Cortex of kidney (tissue), 1 donor: ENCODE measurements at places on chromosomes 2 and 18.

DNA sequence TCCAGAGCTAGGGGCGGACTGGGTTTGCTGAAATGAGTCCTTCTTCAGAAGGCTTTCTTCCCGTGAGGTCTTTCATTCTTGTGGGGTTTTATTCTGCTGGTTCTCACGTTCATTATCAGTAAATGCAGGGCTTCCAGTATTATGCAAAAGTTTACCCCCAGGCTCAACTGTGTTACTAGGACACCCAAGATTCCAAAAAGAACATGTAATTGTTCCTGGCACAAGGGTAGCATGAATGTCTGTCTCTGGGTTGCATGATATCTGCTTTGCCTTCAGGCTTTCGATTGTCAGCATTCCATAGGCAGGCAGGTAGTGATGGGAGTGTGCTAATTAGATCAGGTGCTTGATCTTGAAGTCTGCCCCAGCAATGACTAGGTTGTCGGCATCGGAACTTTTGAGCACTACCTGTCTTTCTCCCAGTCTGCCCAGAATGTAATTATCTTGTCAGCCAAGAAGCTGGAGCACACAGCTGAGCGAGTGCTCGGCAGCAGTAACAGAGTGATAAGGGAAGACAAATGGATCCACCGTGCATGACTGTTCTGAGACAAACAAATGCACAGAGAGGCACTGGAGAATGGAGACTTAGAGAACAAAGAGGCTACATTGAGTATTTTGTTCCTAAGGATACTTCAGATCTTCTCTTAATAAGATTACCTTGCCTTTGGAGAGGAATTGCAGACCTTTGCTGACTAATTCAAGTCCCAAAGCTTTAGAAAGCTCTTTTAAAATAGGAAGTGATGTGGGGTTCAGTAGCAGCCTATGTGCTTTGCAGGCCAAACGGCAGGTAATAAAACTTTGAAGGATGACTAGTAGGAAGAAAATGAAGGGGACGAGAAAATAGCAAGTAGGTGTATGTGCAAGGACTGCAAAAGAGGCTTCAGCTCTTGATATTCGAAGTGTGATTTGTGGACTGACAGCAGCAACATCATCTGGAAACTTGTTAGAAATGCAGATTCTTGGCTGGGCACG lies 41.9 kb downstream of the ITGB6 start:
- DNase-seq: no peak

- no peak for DNase-seq
Measured at GRCh38 chr2:197131558-197131855, 179.1 kb downstream of the ANKRD44 start.

DNA sequence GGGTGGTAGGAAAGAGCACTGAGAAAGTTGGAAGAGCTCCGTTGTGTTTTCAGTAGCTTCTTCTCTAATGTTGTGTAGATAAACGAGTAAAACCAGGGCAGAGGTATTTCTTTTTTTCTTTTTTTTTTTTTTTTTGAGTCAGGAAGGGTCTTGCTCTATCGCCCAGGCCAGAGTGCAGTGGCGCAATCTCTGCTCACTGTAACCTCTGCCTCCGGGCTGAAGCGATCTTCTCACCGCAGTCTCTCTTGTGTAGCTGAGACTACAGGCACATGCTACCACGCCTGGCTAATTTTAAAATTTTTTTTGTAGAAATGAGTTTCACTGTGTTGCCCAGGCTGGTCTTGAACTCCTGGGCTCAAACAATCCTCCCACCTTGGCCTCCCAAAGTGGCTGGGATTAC lies 6.6 kb downstream of the GRHL1 start:
- DNase-seq: no peak

DNA sequence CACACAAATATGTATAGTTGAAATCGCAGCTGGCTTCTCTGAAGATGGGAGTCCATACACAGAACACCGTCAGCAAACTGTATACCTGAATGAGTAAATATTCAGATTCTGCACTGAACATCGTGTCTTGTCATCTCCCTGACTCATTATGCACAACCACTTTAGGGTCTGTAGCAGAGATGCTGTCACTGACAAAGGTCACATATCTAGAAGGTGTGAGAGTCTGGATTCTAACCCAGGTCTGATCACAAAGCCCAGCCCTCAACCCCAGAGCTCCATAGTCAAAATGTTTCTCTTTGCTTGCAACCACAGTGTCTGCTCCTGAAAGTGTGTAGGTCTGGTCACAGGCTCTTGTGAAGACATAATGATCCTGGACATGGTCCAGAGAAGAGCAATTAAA lies 78.3 kb upstream of the PAX8 start:
- no peak for DNase-seq

GRCh38 chr2:86790134-86790675 lies 508 bp downstream of the CD8A start:
- DNase-seq: no peak

DNA sequence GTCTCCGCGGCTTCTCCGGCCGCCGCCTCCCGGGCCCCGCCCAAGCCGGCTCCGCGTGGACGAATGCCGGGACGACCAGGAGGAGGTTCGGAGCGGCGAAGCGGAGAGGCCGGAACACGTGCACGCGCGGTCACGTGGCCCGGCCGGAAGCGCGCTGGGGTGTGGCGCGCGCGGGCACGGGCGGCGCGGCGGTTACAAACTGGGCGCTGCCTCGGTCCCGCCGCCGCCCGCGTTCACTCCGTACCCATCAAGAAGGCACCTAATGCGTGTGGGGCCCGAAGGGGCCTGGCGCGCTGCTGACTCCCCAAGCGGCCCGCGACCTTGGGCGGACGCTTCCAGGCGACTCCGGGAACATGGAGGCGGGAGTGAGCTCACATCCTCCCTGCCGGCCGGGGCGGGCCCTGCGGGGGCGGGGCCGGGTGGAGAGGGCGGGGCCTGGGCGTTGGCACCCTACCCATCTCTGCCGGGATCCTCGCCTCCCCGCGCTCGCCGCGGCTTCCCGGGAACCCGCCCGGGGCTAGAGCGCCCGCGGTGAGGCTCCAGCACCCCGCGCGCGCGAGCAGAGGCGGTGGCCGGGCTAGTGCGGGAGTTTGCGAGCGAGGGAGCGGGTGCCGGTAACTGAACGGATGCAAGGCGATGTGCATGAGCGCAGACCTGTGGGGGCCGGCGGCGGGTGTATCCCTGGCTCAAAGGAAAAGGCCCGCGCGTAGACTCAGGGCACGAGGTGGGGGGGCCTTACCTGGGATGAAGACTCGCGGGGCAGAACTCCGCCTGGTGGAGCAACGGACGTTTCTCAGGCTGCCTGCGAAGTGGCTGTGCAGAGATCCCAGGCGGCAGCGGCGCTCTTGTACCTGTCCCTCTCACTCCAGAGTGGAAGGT lies at the start of gene TMEM185B:
Gene TMEM185B (minus strand): TSS at position 367 of the 879 bp plus-strand sequence. CDS start 424 bp downstream, outside the sequence.
- DNase-seq: no peak

DNA sequence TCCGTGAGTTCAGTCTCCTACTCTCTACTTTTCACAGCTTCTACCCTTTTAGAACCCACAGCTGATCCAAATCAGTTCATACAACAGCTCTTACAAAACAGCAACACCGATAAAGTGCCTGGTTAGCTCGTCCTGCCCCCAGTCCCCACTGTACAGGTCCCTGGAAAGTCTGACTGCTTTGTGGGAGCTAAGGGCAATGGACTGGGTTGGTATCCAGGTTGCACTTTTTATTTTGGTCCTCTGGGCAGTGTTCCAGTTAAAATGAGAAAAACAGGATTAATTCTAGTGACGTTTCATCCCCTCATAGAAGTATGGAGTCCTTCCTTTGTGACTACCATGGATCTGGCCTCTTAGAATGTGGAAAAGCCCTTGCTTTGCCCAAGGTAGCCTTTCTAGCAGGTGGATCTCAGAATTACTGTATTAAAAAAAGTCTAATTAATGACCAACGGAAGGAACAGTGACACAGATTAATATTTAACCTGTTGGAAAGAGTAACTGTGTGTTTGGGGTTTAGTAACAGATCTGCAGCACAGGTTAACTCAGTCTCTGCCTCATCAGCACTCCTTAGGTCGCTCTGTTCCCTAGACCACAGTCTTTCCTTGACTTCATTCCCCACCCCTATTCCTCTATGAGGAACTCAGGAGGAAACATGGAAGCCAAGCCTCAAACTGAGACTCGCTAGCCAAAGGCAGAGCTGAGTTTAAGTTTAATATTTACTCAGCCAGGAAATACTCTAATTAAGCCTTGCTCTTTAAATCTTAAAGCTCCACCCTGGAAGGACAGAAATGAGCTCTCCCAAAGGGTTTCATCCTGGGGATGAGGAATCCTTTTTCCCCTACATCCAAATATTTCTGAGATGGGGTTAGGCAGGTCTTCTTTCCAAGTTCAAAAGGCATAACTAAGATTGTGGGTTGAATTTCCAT lies 52.8 kb upstream of the ITGA6 start:
- no peak for DNase-seq

GRCh38 chr18:6797171-6797570 lies 67.7 kb downstream of the ARHGAP28 start:
- DNase-seq: no peak

GRCh38 chr18:79496978-79497637 lies 101.4 kb downstream of the NFATC1 start:
- DNase-seq: no peak

GRCh38 chr2:42117923-42118753 lies 51.0 kb upstream of the EML4 start:
- DNase-seq: no peak

DNA sequence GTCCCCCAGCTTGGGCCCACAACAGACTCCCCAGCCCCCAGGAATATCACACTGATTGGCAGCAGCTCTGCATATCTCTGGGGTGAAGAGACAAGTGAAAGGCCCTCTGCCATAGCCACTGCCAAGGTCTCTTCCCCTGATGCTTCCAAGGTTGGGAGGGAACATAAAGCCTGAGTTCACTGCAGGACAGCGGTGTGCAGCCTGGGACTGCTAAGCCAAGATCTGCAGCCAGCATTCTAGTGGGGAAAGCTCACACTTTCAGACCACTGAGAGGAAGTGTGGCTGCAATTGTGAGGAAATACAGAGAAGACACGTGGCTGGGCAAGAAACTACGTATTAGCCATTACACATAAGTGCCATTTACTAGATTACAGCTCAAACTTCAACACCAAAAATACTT lies 100.7 kb downstream of the MAIP1 start:
- DNase-seq: no peak

DNA sequence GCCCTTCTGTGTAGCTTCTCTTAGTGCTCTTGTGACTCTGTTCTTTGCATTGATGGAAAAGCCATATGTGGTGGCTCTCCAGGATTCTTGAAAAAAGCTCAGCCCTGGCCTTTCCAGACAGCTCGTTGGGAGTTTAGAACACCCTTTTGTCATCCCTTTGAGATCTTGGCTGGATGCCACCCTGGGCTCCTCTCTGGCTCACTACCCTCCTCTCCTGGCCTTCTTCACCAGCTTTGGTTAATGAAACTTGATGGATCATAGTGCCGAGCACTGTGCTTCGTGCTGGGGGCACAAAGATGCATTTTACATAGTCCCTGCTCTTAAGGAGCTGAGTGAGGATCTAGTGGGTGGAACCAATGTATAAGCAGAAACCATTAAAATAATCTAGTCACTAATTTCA lies 15.6 kb upstream of the FHOD3 start:
- DNase-seq: no peak
